Substantia nigra (tissue), 51 donors: ENCODE measurements at places on chromosomes 7 and 10.

GRCh38 chr7:2214636-2215035 is 18.1 kb downstream of the MAD1L1 start:
- no peak for DNase-seq

DNA sequence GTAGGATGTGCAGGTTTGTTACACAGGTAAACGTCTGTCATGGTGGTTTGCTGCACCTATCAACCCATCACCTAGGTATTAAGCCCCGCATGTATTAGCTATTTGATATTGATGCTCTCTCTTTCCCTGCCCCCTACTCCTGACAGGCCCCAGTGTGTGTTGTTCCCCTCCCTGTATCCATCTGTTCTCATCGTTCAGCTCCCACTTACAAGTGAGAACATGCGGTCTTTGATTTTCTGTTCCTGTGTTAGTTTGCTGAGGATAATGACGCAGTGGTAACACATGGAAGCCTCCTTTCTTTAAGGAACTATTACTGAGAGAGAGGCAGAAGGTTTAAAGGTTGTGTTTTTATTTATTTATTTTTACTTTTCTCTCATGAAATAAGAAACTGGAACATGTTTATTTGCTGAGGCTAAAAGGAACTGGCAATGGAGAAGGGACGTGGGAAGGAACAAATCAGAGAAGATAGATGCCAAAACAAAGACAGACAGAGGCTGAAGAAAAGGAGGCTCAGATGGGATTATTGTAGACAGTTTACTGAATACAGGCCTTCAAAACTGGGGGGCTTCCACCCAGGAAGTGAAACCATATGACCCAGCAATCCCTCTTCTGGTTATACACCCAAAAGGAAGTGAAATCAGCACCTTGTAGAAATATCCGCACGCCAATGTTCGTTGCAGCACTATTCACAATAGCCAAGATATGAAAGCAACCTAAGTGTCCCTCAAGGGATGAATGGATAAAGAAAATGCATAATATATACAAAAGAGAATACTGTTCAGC is 556.3 kb downstream of the GRM8 start:
- no peak for DNase-seq

- DNase-seq: no peak
These were observed 161.7 kb upstream of the BMPER start for GRCh38 chr7:33743594-33743993.

DNA sequence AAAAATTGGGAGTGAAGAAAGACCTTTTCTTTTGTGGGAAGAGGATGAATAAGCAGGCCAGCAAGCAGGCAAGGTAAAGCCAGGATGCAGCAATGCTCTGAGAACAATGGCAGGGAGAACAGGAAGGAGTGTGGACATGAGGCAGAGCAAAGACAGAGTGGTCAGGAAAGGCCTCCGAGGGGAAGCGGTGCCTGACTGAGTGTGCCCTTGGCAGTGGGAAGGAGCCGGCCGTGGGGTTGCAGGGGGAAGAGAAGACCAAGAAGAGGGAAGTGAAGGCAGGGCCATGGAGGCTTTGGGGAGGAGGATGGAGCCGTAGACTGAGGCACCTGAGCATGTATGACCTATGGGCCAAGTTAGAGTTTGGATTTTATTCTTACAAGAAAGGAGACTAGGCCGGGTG is 21.9 kb upstream of the ZNF212 start:
- DNase-seq: no peak

- DNase-seq: no peak
These were observed 105.8 kb downstream of the ELMO1 start for GRCh38 chr7:37342688-37343471.

DNA sequence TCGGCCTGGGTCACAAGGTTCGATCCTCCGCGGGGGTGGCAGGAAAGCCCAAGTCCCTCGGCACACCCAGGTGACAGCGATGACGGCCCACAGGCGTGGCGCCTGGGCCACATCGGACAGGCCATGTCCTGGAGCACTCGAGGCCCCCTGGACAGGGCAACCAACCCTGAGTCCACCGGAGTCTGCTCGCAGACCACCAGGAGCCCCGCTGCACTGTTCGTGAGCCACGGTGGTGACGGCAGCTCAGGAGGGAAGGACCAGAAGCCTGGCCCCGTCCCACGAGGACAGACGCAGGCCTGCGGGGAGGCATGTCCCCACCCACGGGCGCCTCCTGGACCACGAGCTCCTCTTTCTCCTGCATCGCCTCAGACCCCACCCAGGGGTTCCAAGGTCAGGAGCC is 22.4 kb upstream of the GPR146 start:
- no peak for DNase-seq

DNA sequence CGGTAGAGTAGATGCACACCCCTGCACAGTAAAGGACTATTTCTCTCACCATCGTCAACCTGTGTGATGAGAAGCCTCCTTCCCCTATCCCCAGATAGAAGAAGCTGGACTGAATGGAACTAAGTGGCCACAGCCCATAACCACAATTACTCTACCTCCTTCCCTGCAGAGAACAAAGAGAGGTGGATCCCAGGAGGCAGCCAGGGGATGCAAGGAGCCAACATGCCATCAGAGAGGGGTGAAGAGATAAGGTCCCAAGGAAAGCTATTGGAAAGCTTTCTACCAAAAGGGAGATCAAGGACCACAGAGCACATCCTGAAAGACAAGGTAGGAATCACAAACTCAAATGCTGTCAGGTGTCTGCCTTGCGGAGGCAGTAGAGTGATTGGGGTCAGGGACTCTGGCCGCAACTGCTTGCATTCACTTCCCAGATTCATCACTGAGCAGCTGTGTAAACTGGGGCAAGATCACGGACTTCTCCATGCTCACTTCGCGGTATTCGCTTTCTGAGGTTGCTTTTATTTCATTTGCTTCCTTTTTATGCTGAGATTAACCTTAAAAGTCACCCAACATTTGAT is 81.6 kb upstream of the MYO3A start:
- no peak for DNase-seq

GRCh38 chr10:88028654-88029053 is 165.2 kb downstream of the PTEN start:
- DNase-seq: no peak

GRCh38 chr7:97007583-97007861 is 2.2 kb downstream of the DLX6 start:
- no peak for DNase-seq

DNA sequence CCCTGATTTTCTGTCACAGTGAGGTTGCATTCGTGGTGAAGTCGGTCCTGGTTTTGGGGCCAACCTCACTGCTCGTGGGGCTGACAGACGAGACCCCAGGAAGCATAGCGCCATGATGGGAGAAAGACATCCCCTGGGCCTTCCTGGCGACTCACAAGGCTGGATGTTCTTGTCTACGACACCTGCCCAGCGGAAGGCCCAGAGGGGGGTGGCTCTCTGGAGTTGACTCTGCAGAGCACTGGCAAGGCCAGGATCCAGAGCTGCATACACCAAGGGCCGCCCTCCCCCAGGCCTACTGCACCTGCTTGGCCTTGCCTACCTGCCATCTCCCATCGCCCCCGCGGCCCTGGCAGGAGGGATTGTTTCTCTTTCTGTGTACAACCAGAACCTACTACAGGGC is 608.9 kb downstream of the PTPRN2 start:
- DNase-seq: no peak

GRCh38 chr10:91944880-91945630 is 21.5 kb downstream of the BTAF1 start:
- DNase-seq: no peak

- no peak for DNase-seq
These were observed 71.2 kb upstream of the AOAH start for GRCh38 chr7:36795451-36796021.

DNA sequence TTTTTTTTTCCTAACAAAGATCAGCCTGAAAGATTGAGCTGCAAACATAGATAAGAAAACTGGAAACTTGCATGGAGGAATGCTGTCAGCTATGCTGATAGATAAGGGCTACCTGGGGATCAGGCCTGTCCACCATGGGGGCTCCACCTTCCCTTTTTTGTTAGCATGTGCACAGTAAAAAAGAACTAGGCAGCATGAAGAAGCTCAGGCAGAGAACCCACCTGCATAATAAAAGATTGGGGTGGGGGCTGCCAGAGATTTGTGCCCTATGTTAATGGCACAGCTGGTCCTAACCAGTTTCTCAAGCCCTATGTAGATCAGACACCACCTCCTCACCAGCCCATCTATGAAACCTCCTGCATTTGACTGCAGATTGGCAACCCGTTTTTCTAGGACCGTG is 45.4 kb upstream of the CACNB2 start:
- DNase-seq: no peak

- no peak for DNase-seq
These were observed 82.7 kb upstream of the WIPF3 start for GRCh38 chr7:29723599-29723998.

GRCh38 chr10:123606006-123606405 is 60.1 kb upstream of the GPR26 start:
- DNase-seq: no peak

GRCh38 chr7:98354511-98355249 is 46.2 kb downstream of the BAIAP2L1 start:
- DNase-seq: no peak

GRCh38 chr7:154676422-154677073 is 326.4 kb downstream of the PAXIP1 start:
- DNase-seq: no peak

DNA sequence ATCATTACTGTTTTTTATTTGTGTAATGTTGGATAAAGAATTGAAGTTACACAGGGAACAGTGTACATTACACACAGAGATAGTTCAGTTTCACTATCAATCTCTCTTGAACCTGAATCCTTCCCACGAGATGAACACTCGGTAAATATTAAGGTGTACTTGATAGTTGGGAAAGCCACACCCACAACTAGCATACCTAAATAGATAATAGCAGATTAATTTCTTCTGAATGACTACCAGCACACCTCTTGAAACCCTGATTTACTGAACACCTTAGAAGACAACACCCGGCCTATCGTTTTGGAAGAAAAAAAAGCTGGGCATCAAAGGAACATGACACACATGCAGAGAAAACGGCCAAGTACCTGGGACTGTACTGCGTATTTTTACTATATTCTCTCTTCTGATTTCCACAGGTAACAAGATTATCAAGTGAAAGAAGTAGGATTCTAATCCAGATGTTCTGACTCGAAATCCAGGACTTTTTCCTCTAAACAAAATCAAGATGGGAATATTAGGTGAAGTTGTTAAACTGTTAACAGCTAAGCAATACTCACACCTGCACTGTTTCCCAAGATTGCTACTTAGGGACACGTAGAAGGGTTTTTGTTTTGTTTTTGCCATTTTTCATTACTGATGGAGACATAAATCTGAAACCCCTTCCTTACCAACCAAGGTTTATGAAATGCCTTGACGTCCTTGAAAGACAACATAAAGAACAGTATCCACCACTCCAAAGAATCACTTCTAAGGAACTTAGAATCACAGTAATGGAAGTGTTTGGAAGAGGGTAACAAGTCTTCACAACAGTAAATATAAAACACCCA is 1.0 kb downstream of the CCDC186 start:
- DNase-seq: no peak

- no peak for DNase-seq
These were observed 7.1 kb downstream of the TASOR2 start for GRCh38 chr10:5691786-5692185.

DNA sequence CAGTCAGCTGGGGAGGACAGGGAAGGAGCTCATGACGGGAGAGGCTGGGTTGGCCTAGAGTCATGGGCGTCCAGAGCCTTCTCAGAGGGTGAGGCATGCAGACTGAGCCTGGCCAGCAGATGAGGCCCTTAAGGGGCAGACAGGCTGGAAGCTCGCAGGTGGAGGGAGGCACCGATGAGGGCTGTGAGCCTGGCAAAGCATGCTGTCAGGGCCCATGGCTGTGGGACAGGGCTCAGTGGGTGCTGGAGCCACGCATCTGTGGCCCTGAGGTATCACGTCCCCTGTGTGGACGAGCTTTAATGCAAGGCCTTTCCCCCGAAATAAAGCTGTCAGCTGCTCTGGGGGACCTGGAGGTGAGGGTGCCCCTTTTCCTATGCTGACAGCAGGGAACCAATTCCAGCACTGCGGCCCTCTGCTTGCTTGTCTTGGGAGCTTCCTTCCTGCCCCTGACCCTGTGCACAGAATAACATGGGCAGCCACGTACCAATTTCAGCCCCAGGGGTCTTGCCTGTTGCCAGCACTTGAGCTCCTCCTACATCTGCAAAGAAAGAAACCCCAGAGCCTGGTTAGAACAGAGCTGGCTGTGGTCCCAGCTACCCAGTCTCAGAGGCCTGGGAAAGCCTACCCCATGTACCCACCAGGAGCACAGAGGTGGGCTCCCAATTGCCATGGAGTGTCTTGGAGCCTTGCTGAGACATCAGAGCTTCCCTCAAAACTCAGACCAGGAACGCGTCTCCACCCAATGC is 20.6 kb downstream of the TMEM273 start:
- DNase-seq: no peak

GRCh38 chr10:129386415-129387257 is 80.4 kb upstream of the MGMT start:
- DNase-seq: no peak

GRCh38 chr10:78928330-78928729 is 140.4 kb upstream of the ZMIZ1 start:
- DNase-seq: no peak

DNA sequence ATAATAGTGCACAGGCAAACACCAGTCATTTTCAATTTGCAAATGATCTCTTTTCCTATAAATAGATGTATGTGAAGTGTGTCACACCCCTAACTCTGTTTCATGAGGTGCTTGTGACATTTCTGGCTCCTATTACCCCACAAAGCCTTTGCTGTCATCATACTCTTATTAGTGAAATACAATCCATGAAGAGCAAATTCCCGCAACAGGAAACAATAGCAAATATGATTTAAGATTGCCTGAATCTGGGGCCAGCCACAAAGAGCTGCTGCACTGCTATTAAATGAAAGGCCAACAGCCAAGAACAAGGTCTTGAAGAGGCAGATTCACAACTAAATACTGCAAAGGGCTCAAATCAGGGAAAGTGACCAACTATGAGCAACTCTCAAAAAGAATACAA is 96.3 kb upstream of the CAV2 start:
- DNase-seq: no peak

- DNase-seq: no peak
These were observed 1.1 kb downstream of the PLXDC2 start for GRCh38 chr10:19817231-19817933.

GRCh38 chr10:113126229-113127201 is 176.5 kb downstream of the TCF7L2 start:
- peak; percentile 36 for DNase-seq

GRCh38 chr7:68417659-68418058 is 1180.6 kb upstream of the AUTS2 start:
- DNase-seq: no peak

- DNase-seq: no peak
These were observed 133.8 kb upstream of the HDAC9 start for GRCh38 chr7:18361756-18362155.

GRCh38 chr7:130879191-130879590 is 145.2 kb upstream of the KLF14 start:
- no peak for DNase-seq
